ENCODE measurements at places on chromosomes 3 and 15.

DNA sequence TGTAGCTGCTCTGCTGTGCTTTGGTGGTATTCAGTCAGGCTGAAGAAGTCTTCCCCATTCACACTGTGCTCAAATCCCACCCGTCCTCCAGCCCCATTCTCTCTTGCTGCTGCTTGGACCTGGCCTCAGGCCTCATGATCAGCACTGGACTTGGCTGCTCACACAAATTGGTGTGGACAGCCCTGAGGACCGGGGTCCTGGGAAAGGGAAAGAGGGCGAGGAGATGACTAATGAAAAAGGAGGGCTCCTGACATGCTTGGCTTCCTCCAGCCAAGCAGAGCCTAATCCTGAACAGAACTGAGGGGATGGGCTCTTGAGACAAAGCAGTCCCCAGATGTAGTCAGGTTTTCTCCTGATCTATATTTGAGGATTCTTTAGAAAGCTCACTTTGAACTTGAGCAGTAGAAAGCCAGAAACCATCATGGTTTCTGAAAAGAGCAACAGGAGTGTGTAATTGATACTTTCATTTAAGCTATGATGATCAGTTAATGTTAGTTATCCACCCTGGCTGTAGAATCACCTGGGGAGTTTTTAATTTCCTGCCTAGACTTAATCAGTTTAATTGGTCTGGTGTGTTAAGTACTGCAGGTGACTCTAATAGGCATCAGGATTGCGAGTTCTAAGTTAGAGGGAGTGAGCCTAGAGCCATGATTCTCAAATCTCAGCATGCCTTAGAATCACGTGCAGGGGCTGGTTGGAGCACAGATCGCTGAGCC is 79.4 kb upstream of the THBS1 start:
- DNase-seq, result no peak

DNA sequence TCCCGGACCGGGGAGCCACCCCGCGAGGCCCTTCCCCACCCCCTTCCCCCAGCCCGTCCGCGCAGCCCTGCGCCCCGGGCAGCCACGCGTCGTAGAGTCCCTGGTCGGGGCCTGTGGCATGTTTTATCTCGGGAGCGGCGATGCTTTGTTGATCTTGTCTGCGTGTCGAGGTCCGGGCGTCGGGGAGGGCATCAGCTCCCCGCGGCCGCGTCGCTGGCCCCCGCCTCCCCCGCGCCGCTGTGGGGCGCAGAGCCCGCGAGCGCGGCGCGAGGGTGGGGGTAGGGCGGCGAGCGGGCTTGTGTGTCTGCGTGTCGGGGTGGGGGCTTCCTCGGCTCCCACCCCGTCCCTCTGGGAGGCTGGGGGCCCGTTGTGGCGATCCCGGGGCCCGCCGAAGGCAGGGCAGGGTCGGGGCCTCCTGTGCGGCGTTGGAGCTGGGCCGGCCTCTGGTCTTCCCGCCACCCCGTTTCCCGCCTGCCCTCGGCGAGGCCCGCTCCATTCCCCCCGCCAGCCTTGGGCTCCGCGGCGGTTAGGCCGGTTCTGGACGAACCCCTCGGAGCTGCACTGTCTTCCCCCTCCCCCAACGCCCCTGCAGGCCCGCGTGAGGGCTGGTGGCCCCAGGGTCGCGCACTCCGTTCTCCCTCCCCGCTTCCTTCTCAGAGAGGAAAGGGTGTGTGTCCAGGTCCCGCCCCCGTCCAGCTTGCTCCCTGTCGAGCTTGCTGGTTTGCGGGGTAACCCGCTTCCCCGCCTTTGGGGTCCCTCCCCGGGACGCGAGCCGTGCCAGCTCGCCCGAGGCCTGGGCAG is 695 bp downstream of the GMPS start:
- peak; percentile 72 for DNase-seq

DNA sequence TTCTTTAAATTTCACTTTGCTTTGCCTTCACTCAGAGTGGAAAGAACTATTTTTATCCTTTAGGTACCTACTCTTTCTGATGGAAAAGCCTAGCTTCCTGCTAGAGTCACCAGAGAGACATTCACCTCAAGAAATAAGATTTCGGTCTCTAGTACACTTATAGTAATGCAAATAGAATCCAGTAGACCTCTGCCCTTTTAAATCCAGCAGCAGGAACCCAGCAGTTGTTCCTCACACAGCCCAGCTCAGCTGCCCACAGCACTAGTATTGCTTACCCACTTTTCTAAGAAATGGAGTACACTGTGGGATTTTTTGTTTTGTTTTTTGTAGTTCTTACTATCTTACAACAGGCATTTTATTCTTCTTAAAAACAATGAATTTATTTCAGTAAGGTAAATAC is 497.0 kb upstream of the CCDC54 start:
- DNase-seq, result no peak

GRCh38 chr15:62832231-62832630 is 210.3 kb upstream of the TPM1 start:
- DNase-seq, result no peak

- no peak for DNase-seq
Measured at GRCh38 chr15:100847194-100847593, 32.4 kb upstream of the ALDH1A3 start.

DNA sequence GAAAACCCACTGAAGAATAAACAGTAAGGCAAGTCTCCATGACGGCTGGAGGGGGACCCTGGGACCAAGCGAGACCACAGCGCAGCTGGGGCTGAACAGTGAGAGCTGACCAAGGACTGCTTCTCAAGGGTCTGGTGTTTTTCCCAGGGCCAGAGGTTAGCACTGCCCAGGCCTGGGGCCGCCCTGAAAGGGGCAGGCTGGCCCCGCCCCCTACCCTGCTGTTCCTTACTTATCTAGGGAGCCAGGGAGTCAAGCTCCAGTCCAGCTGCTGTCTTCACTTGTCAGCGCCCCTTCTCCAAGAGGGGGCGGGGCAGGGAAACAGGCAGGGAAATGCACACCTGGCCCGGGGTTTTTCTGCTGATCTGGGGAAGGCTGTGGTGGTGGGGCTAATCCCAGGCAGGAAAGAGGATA is 51.6 kb upstream of the HACD2 start:
- no peak for DNase-seq

GRCh38 chr15:100373120-100373896 is 31.5 kb upstream of the ADAMTS17 start:
- DNase-seq, result no peak

GRCh38 chr3:177475356-177475665 is 278.0 kb upstream of the TBL1XR1 start:
- no peak for DNase-seq

- no peak for DNase-seq
Measured at GRCh38 chr3:52272831-52273230, 5.6 kb downstream of the WDR82 start.

GRCh38 chr3:81339040-81339845 is 422.2 kb downstream of the GBE1 start:
- peak; percentile 38 for DNase-seq

DNA sequence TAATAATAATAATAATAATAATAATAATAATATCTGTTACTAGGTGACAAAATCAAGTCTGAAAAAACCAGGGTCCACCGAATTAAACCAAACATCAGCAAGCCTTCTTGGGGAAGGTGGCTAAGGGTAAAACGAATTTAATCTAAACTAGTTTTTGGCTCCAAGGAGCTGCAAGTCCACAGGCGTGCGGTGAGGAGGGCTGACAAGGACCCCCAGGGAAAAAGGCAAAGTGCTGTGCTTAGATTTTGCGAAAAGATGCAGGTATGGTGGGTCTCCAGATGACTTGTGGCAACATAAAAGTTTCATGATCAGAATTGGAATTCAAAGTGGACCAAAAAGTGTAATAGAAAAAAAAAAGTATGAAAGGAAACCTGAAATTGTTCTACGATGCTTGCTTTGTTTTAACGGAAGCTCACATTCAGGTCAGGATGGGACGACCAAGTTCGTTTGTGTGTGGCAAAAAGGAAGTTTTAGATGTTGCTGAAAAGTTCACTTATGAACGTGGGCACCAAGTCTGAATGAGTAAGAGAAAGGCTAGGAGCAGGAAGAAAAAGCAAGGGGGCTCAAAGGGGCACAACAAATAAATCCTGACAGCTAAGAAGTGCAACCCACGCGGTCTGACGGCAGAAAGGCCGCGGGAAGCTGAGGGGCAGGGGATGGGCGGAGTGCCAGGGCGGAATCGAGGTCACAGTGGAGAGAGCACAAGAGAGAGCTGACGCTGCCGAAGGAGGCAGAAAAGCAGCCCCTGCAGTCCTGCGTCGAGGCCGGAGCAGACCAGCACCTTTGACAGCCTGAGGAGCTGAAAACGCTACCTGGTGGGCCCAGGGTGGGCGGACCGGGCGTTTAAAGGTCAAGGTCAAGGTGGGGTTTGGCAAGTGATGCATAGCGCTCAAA is 1.1 kb downstream of the WDR82 start:
- DNase-seq, result peak; percentile 77

DNA sequence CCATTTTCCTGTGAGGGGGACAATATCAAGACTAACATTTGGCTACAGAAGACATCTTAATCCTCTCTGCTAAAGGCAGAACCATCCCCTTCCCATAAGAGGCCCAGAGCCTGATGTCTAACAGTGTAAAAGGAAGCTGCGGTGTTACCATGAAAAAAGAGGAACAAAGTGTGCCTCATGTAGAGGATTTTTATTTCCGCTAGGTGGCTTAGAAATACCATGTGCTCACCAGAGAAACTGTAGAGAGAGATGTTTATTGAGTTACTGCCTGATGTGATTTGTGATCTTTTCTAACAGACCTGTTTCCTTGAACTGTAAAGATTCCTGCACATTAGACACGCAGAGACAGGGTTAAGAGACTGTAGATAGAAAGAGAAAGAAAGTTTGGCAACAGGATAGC is 22.0 kb downstream of the OR5H15 start:
- DNase-seq, result peak; percentile 23

DNA sequence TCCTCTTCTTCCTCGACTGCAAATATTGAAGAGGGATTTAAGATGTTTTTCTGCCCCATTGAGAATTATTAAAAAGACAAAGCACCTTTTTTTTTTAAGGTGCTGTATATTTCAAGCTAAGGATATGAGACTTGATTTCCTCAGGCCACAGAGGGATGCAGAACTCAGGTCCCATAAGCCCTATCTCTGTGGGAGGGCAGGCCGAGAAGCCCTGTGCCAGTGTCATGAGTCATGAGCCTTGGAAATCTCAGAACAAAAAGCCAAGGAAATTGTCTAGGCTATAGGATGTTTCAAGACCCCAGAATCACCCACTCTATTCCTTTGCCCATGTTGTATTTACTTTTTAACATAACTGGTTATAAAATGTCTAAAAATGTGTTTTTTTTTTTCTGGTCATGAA is 7.3 kb downstream of the ESYT3 start:
- DNase-seq, result peak; percentile 79

DNA sequence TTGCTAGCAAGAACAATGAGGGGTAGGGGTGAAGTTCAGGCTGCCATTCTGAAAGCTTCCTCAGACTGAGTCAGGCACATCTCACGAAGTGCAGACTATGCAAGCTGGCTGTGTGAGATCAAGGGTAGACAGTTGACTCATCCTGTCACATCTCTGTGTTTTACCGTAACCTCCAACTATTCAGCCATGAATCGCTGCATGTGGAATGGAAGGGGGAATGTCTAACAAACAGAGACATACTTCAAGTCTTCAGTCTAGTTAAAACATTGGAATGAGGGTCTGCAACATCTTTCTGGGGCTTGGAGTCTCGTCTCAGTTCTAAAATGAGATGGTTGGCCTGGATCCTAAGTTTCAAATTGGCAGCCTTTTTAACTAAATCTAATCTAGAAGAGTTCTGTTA is 25.9 kb downstream of the AGTR1 start:
- peak; percentile 95 for DNase-seq

DNA sequence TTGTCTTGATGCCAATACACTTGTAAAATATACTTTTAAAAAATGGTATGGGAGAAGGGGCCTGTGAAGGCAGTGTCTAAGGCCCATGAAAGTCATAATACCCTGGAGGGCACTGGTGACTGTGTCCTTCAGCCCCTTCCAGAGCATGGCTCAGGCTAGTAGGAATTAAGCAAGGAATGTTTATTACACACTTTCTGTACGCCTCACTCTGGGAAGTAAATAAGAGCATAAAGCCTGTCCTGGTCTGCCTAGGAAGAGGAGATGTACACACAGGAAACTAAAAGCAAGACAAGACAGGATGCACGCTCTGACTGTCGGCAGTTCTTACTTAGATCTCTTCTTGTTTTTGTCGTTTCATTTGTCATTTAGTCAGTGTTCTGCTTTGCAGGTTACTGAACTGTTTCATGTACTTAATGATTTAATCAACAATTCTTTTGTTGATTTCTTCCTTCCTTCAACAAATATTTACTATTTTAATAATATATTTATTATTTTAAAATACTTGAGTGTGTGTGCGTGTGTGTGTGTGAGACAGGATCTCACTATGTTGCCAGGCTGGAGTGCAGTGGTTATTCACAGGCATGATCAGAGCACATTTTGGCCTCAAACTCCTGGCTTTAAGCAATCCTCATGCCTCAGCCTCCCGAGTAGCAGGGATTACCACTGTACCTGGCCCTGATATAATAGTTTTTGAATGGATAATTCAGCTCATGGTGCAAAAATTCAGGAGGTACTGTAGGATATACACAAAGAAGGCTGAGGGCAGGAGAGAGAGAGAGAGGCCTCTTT is 9.0 kb upstream of the SMAD6 start:
- DNase-seq, result no peak

GRCh38 chr3:139454346-139454745 is 22.0 kb downstream of the RBP2 start:
- DNase-seq, result no peak

DNA sequence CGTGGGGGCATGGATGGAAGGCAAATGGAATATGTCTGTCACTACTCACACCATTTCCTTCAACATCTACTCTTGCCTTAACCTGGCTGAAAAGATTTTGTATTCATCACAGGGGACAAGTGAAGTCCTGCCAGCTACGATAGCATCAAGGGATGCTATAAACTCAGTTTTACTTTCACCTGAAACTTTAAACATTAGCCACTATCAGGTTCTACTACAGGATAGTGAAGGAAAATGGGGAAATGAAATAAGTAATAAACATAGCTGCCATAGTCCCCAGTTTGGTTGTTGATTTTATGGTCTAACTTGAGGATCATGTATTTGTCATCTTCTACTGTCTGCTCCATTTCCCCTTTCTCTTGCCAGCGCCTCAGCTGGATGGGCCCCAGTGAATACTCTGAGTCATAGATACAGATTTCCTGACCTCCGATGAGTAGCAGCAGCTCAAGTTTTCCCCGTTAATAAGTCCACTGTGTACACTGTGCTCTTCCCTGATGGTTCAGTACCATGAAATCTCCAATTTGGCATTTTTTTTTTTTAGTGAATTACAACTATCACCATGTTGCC is 338.2 kb upstream of the SLCO3A1 start:
- peak; percentile 94 for DNase-seq

- peak; percentile 72 for DNase-seq
Measured at GRCh38 chr3:114706591-114707232, 412.9 kb downstream of the TIGIT start.

DNA sequence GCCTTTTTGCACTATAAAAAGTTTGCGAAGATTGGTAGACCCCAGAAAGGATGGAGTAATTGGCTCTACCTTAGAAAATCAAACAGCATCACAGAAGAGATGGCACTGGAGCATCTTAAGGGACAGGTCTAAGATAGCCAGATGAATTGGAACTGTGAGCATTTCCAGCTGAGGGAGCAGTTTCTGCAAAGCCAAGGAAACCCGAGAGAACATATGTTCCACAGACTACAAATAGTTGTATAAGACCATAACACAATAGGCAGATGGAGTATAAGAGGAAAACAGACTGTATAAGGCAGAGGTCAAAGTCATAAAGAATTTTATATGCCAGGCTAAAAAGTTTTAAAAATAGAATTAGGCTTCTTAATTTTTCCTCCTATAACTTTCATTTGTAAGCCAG is 46.0 kb downstream of the TSC22D2 start:
- no peak for DNase-seq

Data from GM23248 (cell line).